Stimulated activated effector memory CD8-positive, alpha-beta T cell treated with anti-CD3 and anti-CD28 coated beads, Interleukin-12 subunit alpha, Interleukin-12 subunit beta, amount 100 ng/mL, for 72 hours (primary cell): ENCODE measurements at places on chromosomes 4 and X.

DNA sequence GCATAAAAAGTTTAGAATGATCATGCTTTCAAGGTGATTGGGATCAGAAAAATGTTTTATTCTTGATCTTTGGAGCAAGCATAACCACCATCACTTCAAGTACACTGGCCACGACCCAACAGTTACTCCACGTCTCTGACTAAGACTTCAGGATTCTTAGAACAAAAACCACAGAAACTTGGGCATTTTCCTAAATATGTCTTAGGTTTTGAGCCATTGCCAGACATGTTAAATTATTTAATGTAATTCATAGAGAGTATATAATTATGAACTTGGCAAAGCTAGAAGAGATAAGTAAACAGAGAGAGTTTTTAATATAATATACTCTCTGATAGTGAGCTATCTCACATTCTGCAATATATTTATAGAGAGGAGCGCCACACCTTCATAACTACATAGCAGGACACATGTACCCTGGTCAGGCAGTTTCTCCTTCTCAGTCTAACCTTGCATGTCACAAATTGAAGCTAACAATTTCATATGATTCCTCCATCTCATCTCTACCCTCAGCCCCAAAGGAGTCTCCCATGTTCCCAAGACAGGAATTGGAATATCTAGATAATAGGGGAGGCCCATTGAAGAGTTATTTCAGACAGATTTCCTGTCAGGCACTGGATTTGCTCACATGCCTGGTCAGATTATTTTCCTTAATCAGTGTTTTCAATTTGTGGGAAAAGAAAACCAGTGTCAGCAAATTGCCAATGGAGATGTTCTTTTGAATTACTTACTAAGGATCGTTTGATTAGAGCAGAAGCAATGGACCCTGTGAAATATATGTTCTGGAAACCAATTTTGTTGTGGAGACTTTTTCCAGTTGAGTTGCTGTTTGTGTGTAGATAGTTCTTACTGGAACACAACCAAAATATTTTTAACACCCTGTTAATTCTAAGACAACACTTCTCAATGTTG lies 61.7 kb upstream of the GUCY1A1 start:
- no peak for DNase-seq

DNA sequence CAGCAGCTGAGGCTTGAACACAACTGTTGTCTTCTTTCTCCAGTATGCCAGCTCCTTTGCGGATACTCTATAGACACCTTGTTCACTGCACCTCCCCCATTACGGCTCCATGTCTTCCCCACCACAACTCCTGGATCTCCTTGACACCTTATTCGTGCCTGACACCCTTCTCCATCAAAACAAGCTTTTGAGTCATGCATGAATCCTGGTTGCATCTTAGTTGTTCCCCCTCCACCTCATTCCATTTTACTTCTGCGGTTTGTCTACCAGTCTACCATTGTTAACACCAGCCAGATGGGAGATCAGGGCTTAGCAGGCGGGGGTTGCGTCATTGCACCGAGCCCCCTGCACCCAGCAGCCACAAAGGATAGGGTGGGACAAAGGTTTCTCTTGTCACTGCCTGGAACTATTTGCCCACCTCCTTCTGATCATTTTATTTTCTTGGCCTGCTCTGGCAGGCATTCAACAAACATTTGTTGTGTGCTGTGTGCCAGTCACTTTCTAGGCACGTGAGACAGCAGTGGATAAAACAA lies 2.0 kb upstream of the CDK16 start:
- no peak for DNase-seq

GRCh38 chr4:52904421-52904820 lies 42.3 kb downstream of the RASL11B start:
- no peak for DNase-seq

- DNase-seq: no peak
Observed at GRCh38 chrX:22559506-22559905, 286.8 kb downstream of the CBLL2 start.

- no peak for DNase-seq
Observed at GRCh38 chr4:128310266-128310697, 22.7 kb upstream of the PGRMC2 start.

GRCh38 chr4:125677665-125678307 lies 363.0 kb downstream of the FAT4 start:
- no peak for DNase-seq

DNA sequence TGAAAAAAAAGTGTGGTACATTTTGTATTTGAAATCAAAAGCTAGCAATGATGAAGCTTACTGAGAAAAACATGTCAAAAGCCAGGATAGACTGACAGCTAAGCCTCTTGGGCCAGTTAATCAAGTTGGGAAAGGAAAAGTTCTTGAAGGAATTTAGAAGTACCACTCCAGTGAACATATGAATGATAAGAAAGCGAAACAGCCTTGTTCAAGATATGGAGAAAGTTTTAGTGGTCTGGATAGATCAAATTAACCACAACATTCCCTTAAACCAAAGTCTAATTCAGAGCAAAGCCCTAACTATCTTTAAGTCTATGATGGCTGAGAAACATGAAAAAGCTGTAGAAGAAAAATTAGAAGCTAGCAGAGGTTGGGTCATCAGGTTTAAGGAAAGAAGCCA lies 268.3 kb downstream of the PDHA2 start:
- DNase-seq: no peak

DNA sequence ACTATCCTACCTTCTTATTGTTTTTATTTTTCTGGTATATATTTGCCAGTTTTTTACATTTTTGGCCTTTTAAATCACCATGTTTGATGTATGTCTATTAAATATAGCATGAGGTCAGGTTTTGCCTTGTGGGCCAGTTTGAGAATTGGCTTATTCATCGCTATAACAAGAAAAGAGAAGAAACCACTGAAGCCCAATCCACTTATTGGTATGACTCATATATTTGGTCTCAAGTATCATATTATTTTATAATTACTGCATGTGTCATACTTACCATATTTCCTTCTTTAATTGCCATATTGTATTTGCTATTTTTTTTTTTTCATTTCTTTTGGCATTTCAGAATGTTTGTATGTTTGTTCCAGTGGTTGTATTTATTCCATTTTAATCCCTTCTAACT lies 99.3 kb downstream of the IRF2 start:
- DNase-seq: no peak

DNA sequence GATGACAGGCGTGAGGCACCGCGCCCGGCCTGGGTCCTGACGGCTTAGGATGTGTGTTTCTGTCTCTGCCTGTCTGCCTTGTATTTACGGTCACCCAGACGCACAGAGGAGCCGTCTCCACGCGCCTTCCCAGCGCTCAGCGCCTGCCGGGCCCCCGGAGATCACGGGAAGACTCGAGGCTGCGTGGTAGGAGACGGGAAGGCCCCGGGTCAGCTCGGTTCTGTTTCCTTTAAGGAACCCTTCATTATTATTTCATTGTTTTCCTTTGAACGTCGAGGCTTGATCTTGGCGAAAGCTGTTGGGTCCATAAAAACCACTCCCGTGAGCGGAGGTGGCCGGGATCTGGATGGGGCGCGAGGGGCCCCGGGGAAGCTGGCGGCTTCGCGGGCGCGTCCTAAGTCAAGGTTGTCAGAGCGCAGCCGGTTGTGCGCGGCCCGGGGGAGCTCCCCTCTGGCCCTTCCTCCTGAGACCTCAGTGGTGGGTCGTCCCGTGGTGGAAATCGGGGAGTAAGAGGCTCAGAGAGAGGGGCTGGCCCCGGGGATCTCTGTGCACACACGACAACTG lies 1.3 kb downstream of the SHOX start:
- DNase-seq: no peak

GRCh38 chr4:147136310-147136709 lies 190.6 kb upstream of the TTC29 start:
- DNase-seq: no peak

DNA sequence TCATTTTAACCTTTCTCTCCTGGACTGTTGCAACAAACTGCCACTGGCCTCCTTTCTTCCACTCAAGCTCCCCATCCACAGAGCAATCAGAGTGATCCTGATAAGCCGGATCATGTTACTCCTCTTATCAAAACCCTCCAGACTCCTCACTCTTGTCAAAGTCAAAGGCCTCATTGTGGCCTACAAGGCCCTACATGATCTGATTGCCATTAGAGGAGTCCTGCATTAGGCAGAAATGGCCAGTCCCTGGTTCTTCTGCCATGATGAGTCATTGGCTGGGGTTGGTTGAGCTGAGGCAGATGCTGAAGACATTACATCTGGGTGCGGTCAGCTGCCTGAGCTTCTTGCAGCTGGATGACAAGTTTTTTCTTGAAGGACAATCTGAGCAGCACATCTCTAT lies 32.7 kb upstream of the CASK start:
- no peak for DNase-seq

DNA sequence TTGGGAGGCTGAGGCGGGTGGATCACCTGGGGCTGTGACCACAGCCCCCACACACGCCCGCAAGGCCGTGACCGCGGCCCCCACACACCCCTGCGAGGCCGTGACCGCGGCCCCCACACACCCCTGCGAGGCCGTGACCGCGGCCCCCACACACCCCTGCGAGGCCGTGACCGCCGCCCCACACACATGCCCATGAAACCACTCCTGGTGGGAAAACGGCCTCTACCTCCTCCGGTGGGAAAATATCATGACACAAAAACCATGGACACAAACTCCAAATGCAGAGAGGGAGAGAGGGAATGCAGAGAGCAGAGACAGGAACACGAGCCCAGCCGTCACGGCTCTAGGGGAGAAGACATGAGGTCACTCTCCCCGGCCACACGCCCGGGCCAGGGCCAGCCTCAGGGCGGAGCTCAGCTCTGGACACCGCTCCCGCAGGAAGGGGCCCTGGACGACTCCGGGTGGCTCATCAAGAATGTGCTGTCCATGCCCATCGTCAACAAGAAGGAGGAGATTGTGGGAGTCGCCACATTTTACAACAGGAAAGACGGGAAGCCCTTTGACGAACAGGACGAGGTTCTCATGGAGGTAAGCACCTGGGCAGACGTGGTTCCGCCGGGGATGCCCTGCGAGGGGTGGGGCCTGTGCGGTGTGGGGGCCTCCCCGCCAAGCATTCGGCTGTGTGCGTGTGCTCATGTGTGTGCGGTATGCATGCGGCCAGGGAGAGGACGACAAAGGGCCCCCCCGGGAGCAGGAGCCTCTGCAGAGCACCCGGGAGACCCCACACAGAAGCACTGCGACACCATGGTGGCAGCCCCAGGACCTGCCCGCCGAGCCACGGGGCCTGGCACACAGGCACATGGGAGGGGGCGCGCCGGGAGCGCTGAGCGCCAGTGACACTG lies 17.4 kb downstream of the ATP5ME start:
- no peak for DNase-seq

GRCh38 chrX:138765051-138765450 lies 53.5 kb upstream of the FGF13 start:
- no peak for DNase-seq

GRCh38 chrX:66675541-66675940 lies 36.7 kb upstream of the EDA2R start:
- no peak for DNase-seq

DNA sequence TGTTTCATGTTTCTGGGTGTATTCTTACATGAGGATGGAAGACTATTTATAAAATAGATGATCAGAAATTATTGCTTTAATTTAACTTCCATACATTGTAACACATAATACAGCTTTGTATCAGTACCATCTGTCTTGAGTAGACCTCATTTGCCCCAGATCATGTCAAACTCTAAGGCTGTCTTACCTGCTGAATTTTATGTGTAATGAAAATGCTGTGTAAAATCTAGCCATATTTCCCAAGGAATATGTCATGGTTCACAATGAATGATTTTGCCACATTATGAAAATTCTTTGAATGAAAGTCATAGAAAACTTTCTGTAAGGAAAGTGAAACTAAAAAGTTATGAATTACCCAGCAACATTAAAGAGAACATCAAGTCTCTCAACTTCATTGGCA lies 7.4 kb downstream of the BDH2 start:
- no peak for DNase-seq

GRCh38 chrX:10795721-10796120 lies 175.3 kb upstream of the MID1 start:
- no peak for DNase-seq

DNA sequence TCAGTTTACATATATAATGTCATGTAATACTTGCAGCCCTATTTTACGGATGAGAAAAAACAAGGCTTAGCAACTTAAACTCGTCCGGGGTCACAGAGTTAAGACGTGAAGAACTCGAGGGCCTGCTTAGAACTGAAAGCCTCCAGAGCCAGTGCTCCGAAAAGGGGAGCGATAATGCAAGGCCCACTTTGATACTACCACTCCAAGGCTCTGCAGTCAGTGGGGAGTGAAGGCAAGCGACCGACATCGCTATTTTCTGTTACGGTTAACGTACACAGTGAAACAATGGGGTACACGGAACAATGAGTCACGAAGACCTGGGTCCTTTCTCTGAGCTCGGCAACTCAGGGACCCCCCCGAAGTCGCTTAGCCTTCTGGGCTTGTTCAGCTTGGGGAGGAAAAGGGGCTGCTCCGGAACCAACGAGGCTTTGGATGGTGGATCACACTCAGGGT lies 965 bp downstream of the PPA2 start:
- DNase-seq: no peak

GRCh38 chrX:28639451-28639850 lies 52.2 kb downstream of the IL1RAPL1 start:
- DNase-seq: no peak

- no peak for DNase-seq
Observed at GRCh38 chr4:170243662-170244288, 154.0 kb upstream of the AADAT start.

- peak; percentile 48 for DNase-seq
Observed at GRCh38 chr4:1405636-1406393, 427 bp downstream of the NKX1-1 start.

DNA sequence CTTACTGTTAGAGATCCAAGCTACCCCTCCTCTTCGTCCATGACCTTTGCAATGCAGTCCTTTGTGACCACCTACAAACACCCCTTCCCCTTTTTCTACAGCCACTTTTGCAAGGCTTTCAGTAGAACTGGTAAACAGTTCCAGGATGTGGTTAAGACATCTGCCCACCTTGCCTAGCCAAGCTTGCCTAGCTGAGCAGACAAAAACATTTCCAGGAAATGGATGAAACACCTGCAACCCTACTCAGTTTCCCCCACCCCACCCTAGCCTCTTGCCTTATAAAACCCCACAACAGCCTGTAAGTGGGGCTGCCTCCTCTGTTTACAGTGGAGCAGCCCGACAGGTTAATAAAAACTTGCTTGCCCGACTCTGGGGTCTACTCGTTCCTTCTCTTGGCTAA lies 133.8 kb downstream of the ZC4H2 start:
- DNase-seq: no peak

DNA sequence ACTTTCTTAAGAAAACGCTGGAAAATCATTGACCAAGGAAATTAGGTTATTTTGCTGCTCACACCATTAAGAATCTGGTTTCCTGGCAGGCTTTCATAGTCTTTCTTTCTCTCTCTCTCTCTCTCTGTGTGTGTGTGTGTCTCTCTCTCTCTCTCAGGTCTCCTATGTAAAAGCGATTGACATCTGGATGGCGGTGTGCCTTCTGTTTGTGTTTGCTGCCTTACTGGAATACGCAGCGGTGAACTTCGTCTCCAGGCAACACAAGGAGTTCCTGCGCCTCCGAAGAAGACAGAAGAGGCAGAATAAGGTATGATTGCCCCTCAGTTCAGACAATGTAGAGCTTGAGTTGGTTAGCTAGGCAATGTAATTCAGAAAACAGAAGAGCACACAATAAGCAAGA lies 161.2 kb downstream of the GLRA2 start:
- DNase-seq: no peak
